ENCODE measurements at places on chromosomes 7 and 10. TPM values are rescaled to one million over a fixed set of nuclear protein-coding genes. Genes with fewer than 3 reads are reported as not detected.

NAT16 gene
- total RNA-seq, result not detected

CDC14C gene
- total RNA-seq, result not detected

ZKSCAN5 gene
- total RNA-seq, result 3.1 TPM

- H3K27me3 ChIP-seq, result no peaks in the 10 kb centered on the region
- peaks cover 8% of the 10 kb centered on the region for H3K4me1 ChIP-seq
- no peak for DNase-seq
- H3K36me3 ChIP-seq, result no peaks in the 10 kb centered on the region
- H3K27ac ChIP-seq, result peak overlapping the region; percentile 72
Measured at GRCh38 chr7:74288034-74288881, 949 bp upstream of the CLIP2 start.

CFAP58 gene
- 1.0 TPM for total RNA-seq

TMEM176B gene
- 31.2 TPM for total RNA-seq

GRCh38 chr7:152872061-152872744 is 112.7 kb downstream of the ACTR3B start:
- no peaks in the 10 kb centered on the region for H3K27me3 ChIP-seq
- no peak overlapping the region for H3K4me3 ChIP-seq
- no peak for DNase-seq

GRCh38 chr7:37770838-37771237 is 77.6 kb upstream of the NME8 start:
- no peak overlapping the region for H3K27ac ChIP-seq
- DNase-seq, result no peak
- no peaks in the 10 kb centered on the region for H3K27me3 ChIP-seq
- H3K4me1 ChIP-seq, result no peaks in the 10 kb centered on the region

GRCh38 chr7:50598460-50599343 is 33.5 kb upstream of the DDC start:
- H3K4me3 ChIP-seq, result no peak overlapping the region
- H3K27me3 ChIP-seq, result no peaks in the 10 kb centered on the region

EEF1AKMT2 gene
- 17.9 TPM for total RNA-seq

GRCh38 chr7:156842317-156842716 is 50.7 kb downstream of the LMBR1 start:
- no peak overlapping the region for H3K4me3 ChIP-seq
- no peaks in the 10 kb centered on the region for H3K36me3 ChIP-seq
- H3K27ac ChIP-seq, result no peak overlapping the region

HELLS gene
- total RNA-seq, result 15.2 TPM

METTL27 gene
- 2.8 TPM for total RNA-seq

DNA sequence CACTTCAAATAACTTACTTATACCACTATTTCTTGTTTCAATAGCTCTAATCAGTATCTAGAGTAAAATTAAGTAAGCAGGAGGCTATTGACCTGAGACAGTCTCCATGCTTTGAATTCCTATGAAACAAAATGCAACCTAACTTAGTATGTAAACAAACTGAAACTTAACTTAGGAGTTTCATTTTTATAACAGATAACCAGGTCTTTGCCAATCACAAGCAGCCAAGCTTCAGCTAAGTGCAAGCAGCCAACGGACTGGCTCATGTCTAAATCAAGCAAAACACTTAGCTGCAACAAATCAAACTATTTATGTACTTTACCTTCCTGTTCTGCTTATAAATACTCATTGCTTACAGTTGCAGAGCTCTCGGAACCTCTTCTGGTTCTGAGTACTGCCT is 4.4 kb upstream of the GSTK1 start:
- no peaks in the 10 kb centered on the region for H3K4me1 ChIP-seq
- H3K27ac ChIP-seq, result no peak overlapping the region
- no peak overlapping the region for H3K4me3 ChIP-seq

- H3K4me3 ChIP-seq, result no peak overlapping the region
- no peak for DNase-seq
- no peak overlapping the region for H3K27ac ChIP-seq
Measured at GRCh38 chr7:6623589-6624245, 8.3 kb downstream of the ZNF853 start.

HECW1 gene
- total RNA-seq, result not detected

GRCh38 chr10:102596506-102596971 is 47.7 kb upstream of the TRIM8 start:
- H3K4me1 ChIP-seq, result no peaks in the 10 kb centered on the region
- DNase-seq, result peak; percentile 48

TPST1 gene
- 21.0 TPM for total RNA-seq

- H3K36me3 ChIP-seq, result no peaks in the 10 kb centered on the region
- no peak overlapping the region for H3K4me3 ChIP-seq
- no peak for DNase-seq
- no peaks in the 10 kb centered on the region for H3K27me3 ChIP-seq
- no peak overlapping the region for H3K27ac ChIP-seq
Measured at GRCh38 chr7:37360484-37360883, 88.2 kb downstream of the ELMO1 start.

NDUFB8 gene
- 134 TPM for total RNA-seq

- H3K4me3 ChIP-seq, result no peak overlapping the region
- H3K27me3 ChIP-seq, result no peaks in the 10 kb centered on the region
- no peaks in the 10 kb centered on the region for H3K4me1 ChIP-seq
- no peak overlapping the region for H3K27ac ChIP-seq
- no peaks in the 10 kb centered on the region for H3K36me3 ChIP-seq
Measured at GRCh38 chr10:7605565-7606295, 61.0 kb downstream of the ITIH5 start.
